H54 (cell line): ENCODE measurements at places on chromosomes 3 and 15.

DNA sequence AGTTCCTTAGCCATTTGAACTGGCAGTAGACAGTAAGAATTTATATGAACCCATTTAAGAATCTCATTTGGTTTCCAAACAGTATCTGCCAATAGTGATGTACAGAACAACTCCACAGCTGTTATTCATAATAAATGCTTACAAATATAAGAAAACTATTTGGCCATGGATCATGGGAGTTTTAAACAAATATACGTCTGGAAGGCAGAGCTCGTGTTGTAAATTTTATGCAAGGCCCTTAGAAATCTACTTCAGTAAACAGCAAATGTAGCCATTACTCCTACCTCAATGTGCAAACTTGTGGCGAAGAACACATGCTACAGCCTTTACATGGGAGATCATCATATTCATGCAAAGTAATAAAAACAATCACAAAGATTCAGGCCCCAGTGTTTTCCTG lies 65.3 kb upstream of the NANOGP8 start:
- no peak for DNase-seq

DNA sequence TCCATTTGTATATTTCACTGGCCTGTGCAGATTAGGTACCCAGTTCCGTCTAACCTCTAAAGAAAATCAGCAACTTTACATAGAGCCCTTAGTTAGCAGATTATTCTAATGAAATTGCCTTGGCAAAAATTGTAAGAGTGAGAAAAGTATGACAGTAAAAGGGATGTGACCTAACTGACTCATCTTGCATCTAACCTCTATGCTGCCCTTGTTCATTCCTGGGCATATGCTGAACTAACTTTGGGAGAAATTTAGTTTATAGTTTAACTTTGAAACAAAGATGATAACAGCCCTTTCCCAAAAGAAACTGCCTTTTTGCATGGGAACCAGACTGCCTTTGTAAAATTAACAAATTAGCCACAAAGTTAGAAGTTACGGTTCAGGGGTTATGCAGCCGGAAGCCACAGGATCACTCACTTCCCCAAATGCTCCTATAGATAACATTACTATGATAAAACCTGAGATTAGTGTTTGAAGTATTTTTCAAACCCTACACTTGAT lies 839.8 kb upstream of the ALCAM start:
- no peak for DNase-seq

- DNase-seq, result no peak
Measured at GRCh38 chr3:177300842-177301241, 103.6 kb upstream of the TBL1XR1 start.

DNA sequence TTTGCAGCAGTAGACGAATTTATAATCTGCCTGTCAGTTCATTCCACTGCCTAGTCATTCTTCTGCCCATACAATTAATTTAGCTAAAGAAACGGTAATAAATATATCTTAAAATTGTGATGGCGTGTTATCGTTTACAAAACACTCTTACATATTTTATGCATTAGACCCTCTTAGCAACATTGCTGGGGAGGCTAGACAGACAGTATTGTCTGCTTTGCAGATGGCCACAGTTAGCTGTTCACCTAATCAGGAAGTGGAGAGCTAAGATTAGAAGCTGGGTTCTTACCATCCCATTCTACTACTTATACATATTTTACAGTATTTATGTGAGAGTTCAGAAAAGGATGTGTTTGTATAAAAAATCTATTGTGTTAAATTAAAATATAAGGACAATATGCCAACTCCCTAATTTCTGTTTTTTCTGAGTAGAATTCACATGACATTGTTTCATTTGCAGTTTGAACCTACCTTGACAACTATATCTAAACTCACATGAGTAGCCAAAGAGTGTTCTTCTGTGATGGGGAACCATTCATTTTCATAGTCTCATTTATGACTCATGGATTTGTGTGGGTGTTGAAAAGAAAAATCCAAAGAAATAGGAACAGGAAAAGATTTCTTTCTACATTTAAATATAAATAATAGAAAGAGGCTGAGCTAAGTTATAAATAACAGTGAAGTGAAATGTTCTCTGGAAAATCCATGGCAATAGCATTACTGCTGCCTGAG lies 41.7 kb upstream of the C3orf80 start:
- DNase-seq, result no peak

DNA sequence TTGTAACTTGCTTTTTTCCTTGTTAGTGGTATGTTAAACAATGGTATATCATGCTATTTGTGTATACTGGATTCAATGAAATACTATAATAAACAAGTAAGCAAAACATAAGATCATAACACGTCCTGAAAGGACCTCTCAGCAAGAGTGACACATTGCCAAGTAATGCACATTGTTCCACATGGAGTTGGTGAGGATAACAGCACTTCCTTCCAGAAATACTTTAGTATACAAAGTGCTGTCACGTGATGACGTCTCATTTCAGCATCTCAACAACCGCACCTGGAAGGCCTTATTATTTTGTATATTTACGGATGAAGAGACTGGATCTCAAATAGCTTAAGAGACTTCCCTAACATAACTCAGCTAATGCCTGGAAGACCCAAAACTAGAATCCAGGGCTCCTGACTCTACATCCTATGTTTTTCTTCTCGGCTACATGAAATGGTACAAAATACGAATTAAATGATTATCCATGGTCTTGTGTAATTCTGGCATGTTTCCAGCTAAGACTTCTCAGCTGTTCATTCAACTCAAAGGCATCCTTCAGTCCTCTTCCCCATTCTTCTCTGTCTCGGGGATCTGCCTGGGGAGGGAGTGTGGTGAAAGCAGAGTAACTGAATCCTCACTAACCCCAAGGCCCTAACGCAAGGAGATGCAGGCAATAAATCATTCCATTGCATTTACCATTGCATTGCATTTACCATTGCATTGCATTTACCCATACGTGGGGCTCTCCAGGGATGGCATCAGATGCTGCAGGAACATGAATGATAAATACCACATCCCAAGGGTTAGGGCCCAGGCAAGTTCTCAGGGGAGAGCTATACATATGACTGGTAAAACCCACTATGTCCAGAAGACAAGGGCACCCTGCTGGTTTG lies 79.2 kb downstream of the LIPC start:
- DNase-seq, result no peak

- no peak for DNase-seq
Measured at GRCh38 chr3:54900838-54901591, 26.8 kb downstream of the LRTM1 start.

GRCh38 chr3:184156522-184156955 lies 1.4 kb downstream of the DVL3 start:
- DNase-seq, result peak; percentile 69

DNA sequence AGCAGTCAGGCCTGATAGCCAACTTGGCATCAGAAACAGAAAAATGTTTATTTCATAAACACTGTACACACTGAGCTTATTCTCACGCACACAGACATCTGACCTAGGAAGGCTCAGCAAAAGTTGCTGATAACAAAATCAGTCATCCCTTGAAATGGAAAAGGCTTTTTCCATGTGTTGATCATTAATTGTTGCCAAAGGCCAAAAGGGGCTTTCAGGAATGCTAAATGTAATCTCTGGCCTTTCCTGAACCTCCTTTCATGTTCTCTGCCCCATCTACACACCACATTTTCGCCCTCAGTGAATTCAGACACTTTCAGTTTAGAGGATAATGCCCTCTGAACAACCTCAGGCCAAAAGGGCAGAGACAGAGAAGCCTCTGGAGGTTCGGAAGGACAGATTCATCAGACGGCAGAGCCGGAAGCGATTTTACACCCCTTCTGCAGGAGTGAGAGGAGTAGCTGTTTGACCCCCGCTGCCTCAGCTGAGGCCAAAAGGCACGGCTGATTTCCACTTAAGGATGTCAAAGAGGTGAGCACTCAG lies 14.5 kb downstream of the RTP4 start:
- no peak for DNase-seq

- no peak for DNase-seq
Measured at GRCh38 chr15:97691799-97692198, 268.7 kb upstream of the ARRDC4 start.

GRCh38 chr3:64209866-64210621 lies 15.2 kb downstream of the PRICKLE2 start:
- DNase-seq, result no peak

GRCh38 chr15:90681056-90681455 lies 36.1 kb upstream of the BLM start:
- DNase-seq, result no peak

- no peak for DNase-seq
Measured at GRCh38 chr3:64083575-64083974, 60.3 kb upstream of the PSMD6 start.

DNA sequence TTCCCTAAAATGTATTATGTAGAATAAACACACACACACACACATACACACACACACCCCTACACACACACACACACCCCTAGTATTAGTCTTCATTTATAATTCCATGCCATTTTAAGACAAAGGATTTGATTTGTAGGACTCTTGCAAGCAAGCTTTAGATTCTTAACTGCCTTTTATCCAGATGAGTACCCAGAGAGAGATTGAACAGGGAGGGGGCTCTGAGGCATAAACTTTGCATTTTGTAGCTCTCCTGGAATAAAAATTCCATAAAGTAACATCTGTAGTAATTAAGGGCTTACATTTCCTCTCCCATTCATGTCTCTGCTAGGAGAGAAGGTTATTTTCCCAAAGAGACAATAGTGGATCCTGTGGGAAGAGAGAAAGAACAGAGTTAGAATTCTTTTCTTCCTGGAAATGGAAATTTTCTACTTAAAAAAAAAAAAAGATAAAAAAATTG lies 479.4 kb downstream of the RBMS3 start:
- DNase-seq, result no peak

GRCh38 chr15:40567111-40567510 lies 2.0 kb upstream of the RPUSD2 start:
- DNase-seq, result no peak

- no peak for DNase-seq
Measured at GRCh38 chr15:80834906-80835305, 55.7 kb downstream of the CEMIP start.

DNA sequence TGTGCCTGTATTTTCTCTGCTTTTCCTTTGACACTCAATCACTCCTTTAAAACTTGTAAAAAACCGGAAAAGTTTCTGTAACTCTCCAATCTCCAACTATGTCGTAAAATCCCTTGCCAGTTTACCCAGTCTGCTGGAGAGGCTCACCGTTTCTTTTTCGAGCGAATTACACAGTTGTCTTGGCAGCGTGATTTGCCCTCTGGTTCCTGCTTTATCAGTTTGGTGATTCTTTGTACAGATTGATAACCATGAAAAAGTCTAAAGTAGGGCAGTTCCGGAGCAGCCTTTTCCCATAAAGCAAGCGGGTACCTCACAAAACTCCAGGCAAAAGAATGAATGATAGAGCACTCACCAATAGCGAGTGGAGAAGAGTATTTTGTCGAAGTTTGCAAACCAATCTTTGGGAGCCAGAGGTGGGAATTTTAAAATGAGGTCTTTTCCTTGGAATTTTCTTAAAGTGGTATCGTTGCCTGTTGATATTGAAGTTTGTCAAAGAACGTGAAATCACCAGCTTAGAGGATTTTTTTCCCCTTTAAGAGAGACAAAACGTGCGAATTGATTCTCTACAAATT lies at the start of gene TTC23:
Gene TTC23, minus strand, starts transcription at position 312 of the 572 bp plus-strand sequence. CDS start 20,869 bp downstream, outside the sequence.
- DNase-seq, result peak; percentile 38

DNA sequence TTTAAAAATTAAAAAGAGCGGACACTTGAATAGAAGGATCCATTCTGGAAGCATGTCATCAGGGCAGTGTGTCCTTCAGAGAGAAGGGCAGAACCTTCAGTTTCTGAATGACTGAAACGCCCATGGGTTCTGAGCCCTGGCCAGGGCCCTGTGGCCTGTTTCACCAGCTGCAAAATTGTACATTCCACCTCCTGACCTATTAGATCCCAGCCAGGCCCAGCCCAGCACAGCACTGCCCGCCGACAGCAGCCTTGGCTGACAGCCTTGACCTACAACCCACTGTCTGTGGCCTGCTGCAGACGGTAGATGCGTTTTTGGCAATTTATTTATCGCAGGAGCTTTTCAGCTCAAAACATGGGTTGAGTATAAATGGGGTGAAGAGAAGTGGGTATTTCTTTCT lies 5.9 kb upstream of the POLG start:
- no peak for DNase-seq

DNA sequence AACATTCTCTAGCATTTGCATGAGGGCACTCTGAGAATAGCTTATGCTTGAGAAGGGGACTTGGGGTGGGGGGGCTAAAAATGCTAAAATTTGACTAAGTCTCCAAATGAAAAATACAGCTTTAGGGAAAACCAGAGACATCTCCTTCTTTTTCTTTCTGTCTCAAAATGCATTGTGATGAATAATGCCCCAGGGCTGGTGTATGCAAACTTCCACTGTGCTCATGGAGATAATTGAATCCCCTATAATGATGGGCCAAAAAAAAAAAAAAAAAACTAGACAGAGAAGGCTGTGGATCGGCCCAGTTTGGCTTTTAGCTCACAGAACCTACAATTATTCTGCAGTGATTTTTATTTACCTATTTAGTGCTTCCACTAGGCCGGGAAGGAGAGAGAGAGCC lies 147.9 kb upstream of the RORA start:
- no peak for DNase-seq

DNA sequence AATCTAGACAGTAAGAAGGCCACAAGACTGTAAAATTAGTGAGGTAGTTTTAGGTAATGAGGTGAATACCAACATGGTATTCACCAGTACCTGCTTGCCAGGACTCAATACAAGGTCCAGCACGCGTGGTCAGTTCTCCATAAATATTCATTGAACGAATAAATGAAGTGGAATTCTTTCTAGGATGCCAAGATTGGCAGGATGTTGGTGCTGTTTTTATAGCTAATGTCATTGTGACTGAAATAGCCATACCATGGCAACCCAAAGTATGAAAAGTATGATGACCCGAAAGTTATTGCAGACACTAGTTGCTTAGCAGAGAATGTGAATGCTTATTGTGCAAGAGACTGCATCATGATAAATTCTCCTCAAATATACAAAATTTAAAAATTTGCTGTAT lies 307.2 kb downstream of the KCNH8 start:
- DNase-seq, result no peak

- no peak for DNase-seq
Measured at GRCh38 chr3:32062950-32063582, 43.4 kb upstream of the GPD1L start.

- DNase-seq, result no peak
Measured at GRCh38 chr3:51386159-51386851, 1.2 kb downstream of the MANF start.

DNA sequence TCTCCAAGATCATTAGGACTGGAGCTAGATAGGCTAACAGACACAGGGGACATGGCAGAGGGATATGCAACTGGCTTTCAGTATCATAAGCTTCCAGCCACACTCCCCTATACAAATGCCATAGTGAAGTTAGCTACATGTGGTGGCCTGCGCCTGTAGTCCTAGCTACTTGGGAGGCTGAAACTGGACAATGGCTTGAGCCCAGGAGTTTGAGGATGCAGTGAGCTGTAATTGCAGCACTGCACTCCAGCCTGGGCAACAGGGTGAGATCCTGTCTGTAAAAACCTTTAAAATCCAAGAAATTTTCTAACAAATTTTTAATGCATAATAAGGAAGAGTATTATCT lies 37.3 kb downstream of the DLG1 start:
- DNase-seq, result no peak
